Dorsolateral prefrontal cortex (tissue), 122 donors: ENCODE measurements at places on chromosomes 1 and 21. TPM values are rescaled to one million over a fixed set of nuclear protein-coding genes. Genes with fewer than 3 reads are reported as not detected.

DNA sequence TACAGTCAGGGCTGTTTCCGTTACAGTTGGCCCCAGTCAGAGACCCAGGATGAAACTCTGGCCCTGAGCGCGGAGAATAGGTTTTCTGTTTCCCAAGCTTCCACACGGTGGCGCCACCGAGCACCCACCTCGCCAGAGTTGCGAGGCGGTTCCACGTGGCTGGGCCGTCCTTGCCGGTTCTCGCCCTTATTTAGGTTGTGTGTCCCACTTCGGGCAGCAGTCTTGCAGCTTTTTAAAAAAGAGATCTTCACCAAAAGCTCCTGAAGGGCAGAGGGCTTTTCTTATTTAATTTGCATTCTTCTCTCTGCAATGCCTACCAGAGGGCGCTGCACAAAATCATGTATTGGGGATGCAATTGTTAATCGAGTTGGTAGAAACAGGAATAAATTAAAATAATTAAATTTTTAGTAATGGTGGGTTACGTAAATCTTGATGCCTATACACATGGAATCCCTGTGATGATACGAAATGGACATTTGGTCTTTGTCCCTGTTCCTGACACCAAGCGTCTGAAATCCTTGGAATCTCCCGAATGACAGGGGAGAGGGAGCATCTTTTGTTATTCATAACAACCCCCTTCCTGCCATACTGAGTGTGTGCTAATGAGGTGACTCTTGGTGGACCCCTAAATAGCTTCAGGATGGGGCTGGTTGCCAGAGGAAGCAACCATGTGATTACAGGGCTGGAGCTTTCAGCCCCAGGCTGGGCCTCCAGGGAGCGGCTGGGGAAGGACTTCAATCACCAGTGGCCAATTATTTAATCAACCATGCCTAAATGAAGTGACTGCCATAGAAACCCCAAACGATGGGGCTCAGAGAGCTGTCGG, 5.6 kb upstream of the S100A7 start:
- no peak for DNase-seq

LEMD1 gene
- total RNA-seq, result 0.88 TPM

DNA sequence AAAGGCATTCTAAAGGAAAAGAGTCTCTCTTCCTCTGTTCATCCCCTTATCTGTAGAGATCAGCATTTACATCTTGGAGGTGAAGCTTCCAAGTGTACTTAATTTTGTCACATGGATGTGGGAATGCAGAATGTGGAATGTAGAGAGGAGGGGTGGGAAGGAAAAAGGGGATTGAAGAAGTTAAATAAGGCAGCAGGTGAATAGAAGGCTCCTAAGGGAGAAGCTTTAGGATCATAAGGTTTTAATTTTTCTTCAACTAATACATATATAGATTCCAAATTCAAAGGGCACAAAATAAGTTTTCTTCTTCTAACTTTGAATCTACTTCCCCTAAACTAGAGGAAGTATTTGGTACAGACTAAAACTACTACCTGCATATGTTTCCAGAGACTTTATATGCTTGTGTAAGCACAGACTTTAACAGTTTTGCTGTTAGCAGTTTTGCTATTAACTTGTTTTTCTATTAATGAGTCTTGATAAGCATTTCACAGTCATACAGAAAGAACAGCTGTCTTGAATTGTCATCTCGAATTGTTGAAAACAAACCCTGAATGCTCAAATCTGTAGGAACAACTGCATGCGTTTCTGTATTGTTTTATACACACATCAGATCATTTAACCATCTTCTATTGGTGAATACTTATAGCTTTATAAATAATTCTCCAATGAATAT, 12.7 kb downstream of the TENT5C start:
- DNase-seq, result no peak

NUDT4B gene
- not detected for total RNA-seq

DNA sequence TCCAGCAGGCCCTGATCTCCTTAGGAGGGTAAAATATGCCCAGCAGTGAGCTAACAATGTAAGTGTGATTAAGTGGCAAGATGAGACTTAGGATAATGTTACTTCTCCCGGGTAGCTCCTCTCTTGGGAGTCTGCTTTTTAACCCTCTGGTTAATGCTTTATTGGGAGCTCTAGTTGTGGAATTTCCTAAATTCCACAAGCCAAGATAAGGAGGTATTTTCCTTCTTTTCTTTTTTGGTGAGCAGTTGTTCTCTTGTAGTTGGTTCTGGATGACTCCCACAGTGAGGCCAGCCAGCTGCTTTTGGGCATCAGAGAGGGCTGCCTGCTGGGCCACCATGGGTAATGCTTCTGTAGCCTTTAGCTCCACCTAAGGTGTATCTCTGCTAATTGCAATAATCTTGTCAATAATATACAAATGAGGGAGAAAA, 19.3 kb downstream of the C1orf52 start:
- no peak for DNase-seq

GRCh38 chr1:39655578-39656268, 16.2 kb downstream of the NT5C1A start:
- no peak for DNase-seq

KRTAP23-1 gene
- total RNA-seq, result not detected

KIF14 gene
- 0.11 TPM for total RNA-seq

SNX7 gene
- 13.4 TPM for total RNA-seq
